Stimulated activated CD8-positive, alpha-beta memory T cell treated with anti-CD3 and anti-CD28 coated beads, Interleukin-12 subunit alpha, Interleukin-12 subunit beta, amount 100 ng/mL, for 1 hour (primary cell): ENCODE measurements at places on chromosomes 12 and 14.

DNA sequence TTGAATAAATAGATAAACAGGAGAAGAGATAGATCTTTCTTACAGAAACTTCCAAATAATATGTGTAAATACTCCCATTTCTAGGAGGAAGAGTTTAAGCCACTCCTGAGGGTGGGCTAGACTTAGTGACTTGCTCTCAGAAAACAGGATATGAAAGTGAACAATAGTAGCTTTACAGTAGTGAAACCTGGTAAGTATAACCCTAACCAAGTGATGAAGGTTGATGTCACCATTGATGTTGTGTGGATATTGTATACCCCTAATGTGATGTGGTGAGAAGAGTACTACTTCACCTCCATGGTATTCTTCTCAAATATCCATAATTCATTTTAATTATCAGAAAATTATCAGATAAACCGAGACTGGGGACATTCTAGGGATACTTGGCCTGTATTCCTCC is 20.9 kb downstream of the AKAP6 start:
- no peak for DNase-seq

GRCh38 chr12:51678086-51678724 is 87.2 kb downstream of the SCN8A start:
- DNase-seq, result no peak

- no peak for DNase-seq
Observed at GRCh38 chr12:80316222-80316621, 127.8 kb upstream of the PTPRQ start.

GRCh38 chr12:89650239-89650638 is 58.4 kb downstream of the ATP2B1 start:
- DNase-seq, result no peak

DNA sequence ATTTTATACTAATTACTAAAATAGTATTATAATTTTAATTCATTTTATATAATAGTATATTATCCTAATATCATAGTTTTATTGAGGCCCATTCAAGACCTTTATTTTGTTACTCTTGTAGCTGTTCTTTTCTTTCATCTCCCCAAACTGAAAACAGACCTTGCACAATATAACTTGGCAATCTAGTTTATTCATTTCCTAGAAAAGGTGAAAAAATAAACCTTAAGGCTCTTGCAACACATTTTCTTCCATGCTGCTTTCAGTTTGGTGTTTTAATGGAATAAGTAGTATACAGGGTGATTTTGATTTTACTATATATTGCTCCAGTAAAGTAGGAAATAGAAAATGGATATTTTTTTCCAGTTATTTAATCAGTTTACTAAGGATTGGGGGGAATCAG is 174.0 kb downstream of the SLC2A13 start:
- no peak for DNase-seq

- DNase-seq, result no peak
Observed at GRCh38 chr12:32788405-32788804, 32.7 kb upstream of the YARS2 start.

DNA sequence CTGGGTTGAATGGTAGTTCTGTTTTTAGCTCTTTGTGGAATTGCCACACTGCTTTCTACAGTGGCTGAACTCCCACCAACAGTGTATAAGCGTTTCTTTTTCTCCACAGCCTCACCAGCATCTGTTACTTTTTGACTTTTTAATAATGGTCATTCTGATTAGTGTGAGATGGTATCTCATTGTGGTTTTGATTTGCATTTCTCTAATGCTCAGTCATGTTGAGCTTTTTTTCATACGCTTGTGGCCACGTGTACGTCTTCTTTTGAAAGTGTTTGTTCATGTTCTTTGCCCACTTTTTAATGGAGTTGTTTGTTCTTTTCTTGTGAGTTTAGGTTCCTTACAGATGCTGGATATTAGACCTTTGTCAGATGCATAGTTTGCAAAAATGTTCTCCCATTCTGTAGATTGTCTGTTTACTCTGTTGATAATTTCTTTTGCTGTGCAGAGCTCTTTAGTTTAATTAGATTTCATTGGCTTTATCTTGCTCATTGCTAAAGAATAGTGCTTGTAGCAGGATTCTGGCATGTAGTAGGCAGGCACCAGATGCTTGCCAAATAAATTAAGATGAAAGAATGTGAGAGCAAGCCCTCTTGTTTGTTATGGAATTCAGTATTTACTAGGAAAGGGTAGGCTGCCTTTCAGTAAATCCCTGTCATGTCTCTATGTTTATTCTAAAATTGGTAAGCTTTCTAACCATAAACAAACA is 86.8 kb downstream of the PDE3A start:
- no peak for DNase-seq

DNA sequence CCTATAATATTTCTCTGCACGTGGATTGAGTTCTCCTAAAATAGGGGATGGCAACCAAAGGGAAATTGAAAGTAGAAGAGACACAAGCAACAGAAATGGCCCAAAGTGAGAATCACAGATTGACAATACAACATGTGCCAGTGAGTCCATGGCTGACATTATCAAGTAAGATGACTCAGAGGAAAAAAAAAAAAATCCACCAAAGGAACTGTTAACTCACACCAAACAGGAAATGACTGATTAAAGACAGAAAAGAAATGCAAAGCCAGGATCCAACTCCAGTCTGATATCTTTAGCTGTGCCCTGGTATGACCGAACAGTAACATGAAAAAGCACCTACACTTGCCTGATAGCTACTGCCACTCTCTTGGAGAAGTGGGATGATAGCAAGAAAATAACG is 485.0 kb downstream of the PRKD1 start:
- no peak for DNase-seq
